NCI-H774 (cell line): ENCODE measurements at places on chromosomes 16 and 17.

- DNase-seq = no peak
Observed at GRCh38 chr17:82282239-82283207, 9.0 kb upstream of the CSNK1D start.

- no peak for DNase-seq
Observed at GRCh38 chr17:80195141-80195540, 25.0 kb downstream of the SGSH start.

- no peak for DNase-seq
Observed at GRCh38 chr16:55672471-55672870, 16.7 kb downstream of the SLC6A2 start.

DNA sequence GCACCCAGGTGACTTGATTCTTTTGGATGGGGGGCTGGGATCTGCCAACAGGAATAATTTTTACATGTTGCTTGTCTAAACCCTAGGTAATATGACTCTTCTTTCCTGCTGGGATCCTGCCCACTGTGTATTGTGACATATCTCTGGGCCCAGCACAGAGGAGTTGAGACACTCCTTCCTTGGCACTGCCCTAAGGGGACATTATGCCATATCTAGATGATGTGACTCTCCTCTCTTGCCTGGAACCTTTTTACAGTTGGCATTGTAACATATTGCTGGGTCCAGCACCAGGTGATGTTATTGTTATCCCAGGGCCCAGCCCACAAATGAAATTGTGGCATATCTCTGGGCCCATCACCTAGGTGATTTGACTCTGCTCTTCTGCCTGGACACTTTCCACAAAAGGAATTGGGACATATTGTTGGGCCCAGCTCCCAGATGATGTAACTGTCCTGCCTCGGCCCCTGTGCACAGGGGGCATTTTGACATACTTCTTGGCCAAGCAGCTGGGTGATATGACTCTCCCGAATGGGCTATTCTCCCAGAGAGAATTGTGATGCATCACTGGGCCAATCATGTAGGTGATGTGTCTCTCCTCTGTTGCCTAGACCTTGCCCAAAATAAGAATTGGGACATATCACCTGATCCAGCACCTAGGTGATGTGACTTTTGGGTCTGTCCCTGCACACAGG, 1837.7 kb downstream of the TP53TG3F start:
- no peak for DNase-seq

DNA sequence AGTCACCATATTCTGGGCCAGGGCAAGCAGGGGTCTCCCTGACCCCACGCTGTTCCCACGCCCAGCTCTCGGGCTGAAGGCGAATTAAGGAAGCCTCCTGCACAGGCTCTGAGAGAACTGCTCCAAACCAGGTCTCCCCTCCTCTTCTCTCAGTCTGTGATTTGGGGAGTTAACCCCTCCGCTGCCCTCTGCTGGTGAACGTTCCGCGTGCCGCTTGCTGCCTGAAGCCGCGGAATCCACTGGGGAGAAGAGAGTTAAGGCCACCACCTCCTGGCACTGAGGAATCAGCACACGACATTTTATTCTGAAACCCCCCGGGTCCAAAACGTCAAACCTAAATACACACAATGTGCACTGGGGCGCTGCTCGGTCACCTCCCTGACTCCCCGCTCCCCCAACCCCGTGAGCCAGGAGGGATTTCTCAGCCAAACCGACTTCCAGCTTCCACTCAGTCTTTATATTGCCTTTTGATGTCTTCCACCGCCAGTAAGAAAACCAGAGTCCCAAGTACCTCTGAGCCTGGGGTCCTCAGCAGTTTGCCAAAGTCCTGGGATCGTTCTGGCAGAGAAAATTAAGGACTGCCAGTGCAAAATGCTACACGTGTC, 54.4 kb upstream of the RCVRN start:
- DNase-seq = no peak

- peak; percentile 83 for DNase-seq
Observed at GRCh38 chr16:87461466-87461991, 31.3 kb downstream of the ZCCHC14 start.

DNA sequence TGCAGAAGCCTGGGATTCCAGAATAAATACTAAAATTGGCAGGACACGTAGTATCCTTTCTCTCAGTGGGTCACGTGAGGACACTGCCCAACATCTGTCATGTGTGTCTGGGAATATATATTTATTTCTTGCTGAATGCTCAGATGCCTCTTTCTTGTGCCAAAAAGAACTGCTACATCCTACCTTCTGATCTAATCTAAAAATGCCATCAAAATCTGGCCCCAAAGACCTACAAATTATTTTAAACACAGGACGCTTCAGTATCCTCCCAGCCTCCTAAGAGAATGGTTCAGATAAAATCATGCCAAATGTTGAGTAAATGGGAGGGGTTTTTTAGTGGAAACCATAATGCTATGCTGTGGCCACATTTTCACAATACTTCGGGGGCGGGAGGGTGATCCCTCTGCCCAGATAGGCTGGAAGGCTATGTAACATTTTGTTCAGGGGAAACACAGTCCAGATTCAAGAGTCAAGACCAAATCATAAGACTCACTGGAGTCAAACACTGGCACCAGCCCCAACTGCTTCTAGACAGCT, 22.9 kb upstream of the CORO6 start:
- DNase-seq = no peak

- DNase-seq = no peak
Observed at GRCh38 chr17:79947351-79948031, 88.2 kb downstream of the TBC1D16 start.

- no peak for DNase-seq
Observed at GRCh38 chr16:86392436-86393152, 117.7 kb upstream of the FOXF1 start.

GRCh38 chr16:4749700-4750257, 15.4 kb downstream of the DNAAF8 start:
- DNase-seq = no peak
